ENCODE measurements at places on chromosomes 1 and 21.

- DNase-seq: no peak
These were observed 144.9 kb upstream of the HOOK1 start for GRCh38 chr1:59669752-59670312.

- no peak for DNase-seq
These were observed 50.1 kb upstream of the KCNJ15 start for GRCh38 chr21:38206646-38207045.

DNA sequence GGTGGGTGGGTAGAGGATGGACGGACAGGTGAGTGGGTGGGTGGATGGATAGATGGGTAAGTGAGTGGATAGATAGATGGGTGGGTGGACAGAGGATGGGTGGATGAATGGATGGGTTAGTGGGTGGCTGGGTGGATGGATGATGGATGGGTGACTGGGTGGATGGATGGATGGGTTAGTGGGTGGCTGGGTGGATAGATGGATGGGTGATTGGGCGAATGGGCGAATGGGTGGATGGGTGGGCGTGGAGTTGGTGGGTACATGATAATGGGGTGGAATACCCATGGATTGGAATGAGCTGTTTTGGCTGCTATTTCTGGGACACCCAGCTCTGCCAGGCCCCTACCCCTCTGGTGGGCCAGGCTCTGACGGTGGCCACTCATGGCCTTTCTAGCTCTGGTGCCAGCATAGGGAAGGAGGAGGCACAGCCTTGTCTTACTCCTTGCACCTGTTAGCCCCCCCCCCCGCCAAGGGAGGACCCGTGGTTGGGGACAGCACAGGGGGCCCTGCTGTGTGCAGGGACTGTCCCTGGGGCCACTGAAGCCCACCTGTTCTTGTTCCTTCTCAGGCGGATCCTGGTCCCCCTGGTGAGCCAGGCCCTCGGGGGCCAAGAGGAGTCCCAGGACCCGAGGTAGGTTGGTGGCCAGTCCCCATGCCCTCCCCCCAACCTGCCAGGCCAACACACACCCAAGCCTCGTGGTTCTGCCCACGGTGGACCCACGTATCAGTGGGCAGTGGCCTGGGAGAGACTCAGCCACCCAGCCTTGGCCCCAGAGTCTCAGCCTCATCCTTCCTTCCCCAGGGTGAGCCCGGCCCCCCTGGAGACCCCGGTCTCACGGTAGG is 26.4 kb downstream of the COL6A2 start:
- no peak for DNase-seq

GRCh38 chr1:50651476-50652263 is 228.4 kb upstream of the DMRTA2 start:
- no peak for DNase-seq

DNA sequence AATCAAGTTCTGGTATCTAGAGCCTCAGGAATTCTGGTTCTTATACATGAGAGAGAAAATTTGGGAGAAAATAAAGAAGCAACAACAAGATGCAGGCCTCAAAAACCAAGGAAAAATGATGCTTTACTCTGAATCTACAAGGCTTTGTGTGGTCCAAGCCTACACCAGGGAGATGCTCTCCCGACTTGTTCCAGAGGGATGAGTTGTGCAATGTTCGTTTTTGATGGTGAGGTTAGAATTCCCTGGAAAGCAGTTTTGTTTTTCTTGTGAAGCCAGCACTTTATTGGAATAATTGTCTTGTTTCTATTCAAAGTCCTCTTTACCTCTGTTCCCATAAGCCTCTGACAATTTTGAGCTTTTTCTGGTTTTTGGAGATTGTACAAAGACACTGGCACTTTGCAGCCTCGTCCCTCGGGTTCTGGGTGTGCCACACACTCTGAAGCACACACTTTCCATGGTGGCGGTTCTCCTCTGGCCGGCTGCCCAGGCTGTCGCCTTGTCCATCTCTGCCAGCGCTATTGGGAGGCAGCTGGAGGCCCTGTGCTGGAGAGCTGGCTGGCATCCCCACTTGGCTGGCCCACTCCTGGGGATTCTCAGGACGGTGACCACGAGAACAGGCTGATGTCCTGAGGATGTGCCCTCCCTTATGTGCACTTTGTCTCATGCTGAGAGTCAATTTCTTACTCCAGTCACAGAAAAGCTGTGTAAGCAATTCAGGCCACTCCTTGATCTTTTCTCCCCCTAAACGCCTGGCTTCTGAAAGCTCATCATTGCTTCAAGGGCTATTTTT is 70.2 kb downstream of the EDEM3 start:
- peak; percentile 23 for DNase-seq

Data from DMS153 (cell line).